ENCODE measurements at places on chromosomes 4 and X. TPM values are rescaled to one million over a fixed set of nuclear protein-coding genes. Genes with fewer than 3 reads are reported as not detected.

GRCh38 chr4:154305616-154306015 is 186.0 kb downstream of the DCHS2 start:
- DNase-seq: no peak

- DNase-seq: no peak
These were observed 160.2 kb upstream of the GALNT7 start for GRCh38 chr4:173008436-173008835.

Gene AR
- not detected for total RNA-seq

Gene DUX4
- not detected for total RNA-seq

DNA sequence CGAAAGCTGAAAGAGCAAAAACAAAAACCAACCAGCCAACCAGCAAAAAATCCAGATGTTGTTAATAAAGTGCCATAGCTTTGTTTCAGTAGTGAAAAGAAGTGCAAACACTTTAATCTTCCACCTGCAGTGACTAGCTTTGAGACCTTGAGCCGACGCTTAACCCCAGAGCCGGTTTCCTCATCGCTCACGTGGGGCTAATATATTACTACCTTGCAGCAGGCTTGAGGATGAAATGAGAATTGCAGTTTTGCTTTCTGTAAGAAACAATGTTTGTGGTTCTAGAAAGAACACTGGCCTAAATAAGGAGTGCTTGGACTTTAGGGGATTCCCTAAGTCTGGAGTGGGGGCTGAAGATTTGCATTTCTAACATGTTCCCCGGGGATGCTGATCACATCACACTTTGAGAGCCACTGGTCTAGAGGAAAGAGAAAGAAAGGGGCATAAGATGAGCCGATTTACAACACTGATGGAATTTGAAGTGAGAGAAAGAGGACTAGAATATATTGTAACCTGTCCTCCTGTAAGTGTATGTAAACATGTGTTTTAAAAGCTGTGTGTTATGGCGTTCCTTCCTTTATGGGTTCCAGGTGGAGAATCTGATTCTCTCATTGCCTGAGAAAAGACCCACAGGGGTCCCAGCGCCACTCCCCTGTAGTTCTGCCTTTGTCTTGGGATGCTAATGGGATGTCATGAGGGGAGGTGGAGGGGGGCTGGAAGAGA is 1.4 kb downstream of the FGF2 start:
- no peak for DNase-seq

- no peak for DNase-seq
These were observed 333.3 kb upstream of the DDX53 start for GRCh38 chrX:22666441-22666840.

DNA sequence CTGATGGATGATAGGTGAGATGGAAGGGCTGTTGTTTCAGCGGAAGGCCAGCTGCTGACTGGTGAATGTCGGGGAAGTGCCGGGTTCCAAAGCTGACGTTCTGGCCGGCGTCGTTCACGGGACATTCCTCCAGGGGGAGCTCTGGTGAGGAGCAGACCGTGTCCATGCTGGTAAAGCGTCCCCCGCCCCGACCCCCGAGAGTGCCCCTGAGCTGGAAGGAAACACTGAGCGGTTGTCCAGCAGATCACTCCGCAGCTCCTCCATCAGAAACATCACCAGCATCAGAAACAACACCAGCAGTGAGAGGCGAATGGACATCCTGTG is 18.6 kb upstream of the ADRA2C start:
- no peak for DNase-seq

Gene CT45A10
- not detected for total RNA-seq

Gene UFSP2
- total RNA-seq: 19.5 TPM

DNA sequence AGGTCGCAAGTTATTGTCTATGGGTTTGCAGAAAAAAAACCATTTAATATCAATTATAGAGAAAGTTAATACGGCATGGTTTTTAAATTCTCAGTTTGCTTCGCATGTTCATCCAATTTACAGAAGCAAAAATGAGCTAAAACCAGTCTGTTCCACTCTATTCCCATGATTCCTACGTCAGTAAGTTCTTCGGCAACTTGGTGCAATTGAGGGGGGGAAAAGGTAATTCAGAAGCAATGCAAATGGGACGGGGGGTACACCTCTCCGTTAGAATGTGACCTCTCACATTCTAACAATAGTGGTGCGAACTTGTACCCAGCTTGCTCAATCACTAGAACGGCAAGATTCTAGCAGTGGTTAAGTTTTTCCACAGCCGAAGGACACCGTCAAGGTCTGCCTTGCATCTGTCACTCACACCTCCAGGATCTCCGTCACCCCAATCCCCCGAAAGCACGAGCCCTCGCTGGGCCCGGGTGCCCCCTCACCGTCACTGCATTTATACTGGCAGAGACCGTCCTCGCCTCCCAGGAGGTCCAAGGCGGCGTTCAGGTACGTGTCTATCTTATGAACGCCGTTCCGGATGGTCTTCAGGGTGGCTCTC is 653 bp downstream of the PLA2G12A start:
- DNase-seq: no peak

All from CD8-positive, alpha-beta memory T cell (primary cell).